ENCODE measurements at places on chromosomes 13 and 19. TPM values are rescaled to one million over a fixed set of nuclear protein-coding genes. Genes with fewer than 3 reads are reported as not detected.

PRODH2 gene
- not detected for total RNA-seq

CNFN gene
- not detected for total RNA-seq

TRPC4 gene
- not detected for total RNA-seq

KLK13 gene
- not detected for total RNA-seq

ITGBL1 gene
- total RNA-seq = not detected

CYP2A7 gene
- not detected for total RNA-seq

TMC4 gene
- 0.55 TPM for total RNA-seq

SLC44A2 gene
- total RNA-seq = 112 TPM

DNA sequence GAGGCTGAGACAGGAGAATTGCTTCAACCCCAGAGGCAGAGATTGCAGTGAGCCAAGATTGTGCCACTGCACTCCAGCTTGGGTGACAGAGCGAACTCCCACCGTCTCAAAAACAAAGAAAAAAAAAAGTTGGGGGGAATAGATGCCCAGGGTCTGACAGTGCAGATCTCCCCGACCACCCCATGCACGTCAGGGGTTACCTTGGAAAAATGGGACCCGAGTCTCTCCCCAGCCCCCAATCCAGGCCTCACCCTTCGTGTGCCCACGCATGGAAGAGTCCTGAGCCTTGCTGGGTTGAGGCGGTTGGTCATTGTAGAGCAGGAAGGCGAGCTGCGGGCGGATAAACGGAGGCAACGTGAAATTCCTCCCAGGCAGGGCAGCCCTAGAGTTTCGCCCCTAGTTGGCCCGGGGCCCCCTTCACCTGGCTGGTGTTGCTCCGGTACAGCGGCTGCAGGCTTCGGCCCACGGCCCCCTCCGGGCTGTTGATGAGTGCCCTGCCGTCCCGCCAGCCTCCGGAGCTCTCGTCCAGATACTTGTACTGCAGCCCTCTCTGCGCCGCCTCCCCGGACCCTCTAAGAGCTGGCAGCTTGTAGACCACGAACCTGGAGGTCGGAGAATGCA is 588 bp downstream of the DNASE2 start:
- H3K4me3 ChIP-seq = peak overlapping the region; percentile 81
- DNase-seq = peak; percentile 33
- peak overlapping the region; percentile 87 for H3K27ac ChIP-seq
- no peaks in the 10 kb centered on the region for H3K27me3 ChIP-seq

GRCh38 chr13:89082623-89083022 is 1411.5 kb downstream of the SLITRK5 start:
- no peak overlapping the region for H3K4me3 ChIP-seq
- H3K4me1 ChIP-seq = no peaks in the 10 kb centered on the region
- H3K36me3 ChIP-seq = no peaks in the 10 kb centered on the region

- peak overlapping the region; percentile 98 for H3K4me3 ChIP-seq
- H3K4me1 ChIP-seq = peaks cover 18% of the 10 kb centered on the region
- no peak for DNase-seq
- peaks cover 16% of the 10 kb centered on the region for H3K36me3 ChIP-seq
- H3K27ac ChIP-seq = peak overlapping the region; percentile 98
- H3K27me3 ChIP-seq = no peaks in the 10 kb centered on the region
Measured at GRCh38 chr19:40444825-40445312, 734 bp upstream of the SERTAD3 start.

- peak; percentile 51 for DNase-seq
- H3K4me1 ChIP-seq = peaks cover 16% of the 10 kb centered on the region
- H3K27ac ChIP-seq = peak overlapping the region; percentile 28
- peaks cover 15% of the 10 kb centered on the region for H3K27me3 ChIP-seq
Measured at GRCh38 chr13:47109028-47109427, 212.2 kb upstream of the HTR2A start.

DNA sequence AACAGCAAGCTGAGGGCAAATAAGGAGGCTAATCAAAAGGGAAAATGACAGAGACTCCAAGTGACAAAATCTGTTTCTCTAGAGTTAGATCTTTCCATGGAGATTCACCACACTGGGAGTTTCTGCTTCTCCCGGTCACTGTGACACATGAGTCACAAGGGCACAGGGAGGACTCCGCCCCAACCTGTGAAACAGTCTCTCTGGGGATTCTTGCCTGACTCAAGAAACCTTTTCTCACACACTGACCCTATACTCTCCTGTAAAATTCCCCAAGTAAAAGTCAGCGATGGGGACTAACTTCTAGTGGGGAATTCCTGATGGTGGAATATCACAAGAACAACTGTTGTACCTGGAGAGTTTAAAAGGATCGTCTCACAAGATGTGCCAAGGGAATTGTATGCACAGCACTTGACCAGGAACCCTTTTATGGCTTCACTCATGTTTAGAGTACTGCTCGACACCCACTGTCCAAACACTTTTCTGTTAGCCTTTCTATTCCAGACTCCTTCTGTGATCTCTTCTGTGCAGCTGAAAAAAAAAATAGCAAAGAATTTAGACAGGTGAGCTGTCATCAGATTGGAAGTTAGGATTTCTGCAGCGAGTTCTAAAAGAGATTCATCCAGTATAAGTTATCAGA is 46.8 kb upstream of the URAD start:
- no peak overlapping the region for H3K27ac ChIP-seq
- peaks cover 12% of the 10 kb centered on the region for H3K4me1 ChIP-seq
- H3K4me3 ChIP-seq = no peak overlapping the region

DNA sequence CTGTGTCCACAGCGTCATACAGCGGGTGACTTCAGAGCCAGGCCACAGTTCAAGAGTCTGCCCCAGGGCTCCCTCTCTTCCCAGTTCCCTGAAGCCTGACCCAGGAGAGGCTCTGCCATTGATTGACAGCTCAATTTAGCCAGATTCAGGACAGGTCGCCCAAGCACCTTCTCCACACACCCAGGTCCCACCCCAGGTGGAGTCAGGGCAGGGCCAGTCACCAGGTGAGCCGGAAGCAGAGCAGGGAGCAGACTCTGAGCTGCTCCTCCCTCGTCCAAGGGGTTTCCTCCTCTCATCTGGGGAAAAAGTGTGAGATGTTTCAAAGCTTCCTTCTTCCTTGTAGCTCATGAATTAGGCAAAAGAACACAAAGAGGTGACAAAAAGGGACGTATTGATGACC is 5.6 kb downstream of the CEACAM7 start:
- no peaks in the 10 kb centered on the region for H3K4me1 ChIP-seq
- H3K27ac ChIP-seq = no peak overlapping the region
- no peaks in the 10 kb centered on the region for H3K36me3 ChIP-seq
- DNase-seq = no peak

DNA sequence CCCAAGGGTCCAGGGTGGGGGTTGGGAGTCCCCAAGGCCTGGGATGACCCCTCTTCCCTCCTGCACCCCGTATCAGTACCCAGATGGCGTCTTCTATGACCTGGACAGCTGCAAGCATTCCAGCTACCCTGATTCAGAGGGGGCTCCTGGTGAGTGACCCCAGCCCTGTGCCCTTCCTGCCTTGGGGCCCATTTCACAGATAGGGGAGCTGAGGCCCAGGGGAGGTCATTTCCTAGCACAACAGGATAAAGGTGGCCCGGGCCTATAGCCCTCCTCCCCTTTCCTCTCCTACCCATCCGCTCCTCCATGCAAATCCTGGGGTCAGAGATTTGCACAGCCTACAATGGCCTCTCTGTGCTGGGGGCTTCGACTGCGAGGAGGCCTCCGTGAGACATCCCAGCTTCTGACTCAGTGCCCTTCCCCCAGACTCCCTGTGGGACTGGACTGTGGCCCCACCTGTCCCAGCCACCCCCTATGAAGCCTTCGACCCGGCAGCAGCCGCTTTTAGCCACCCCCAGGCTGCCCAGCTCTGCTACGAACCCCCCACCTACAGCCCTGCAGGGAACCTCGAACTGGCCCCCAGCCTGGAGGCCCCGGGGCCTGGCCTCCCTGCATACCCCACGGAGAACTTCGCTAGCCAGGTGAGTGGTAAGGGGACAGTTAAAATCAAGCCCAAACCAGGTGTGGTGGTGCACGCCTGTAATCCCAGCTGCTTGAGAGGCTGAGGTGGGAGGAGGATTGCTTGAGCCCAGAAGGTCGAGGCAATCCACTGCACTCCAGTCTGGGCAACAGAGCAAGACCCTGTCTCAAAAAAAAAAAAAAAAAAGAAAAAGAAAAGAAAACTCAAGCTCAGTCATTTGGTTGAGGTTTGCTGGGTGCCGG is 3.9 kb downstream of the SPIB start:
- no peak for DNase-seq
- H3K27ac ChIP-seq = no peak overlapping the region
- H3K4me3 ChIP-seq = no peak overlapping the region
- H3K4me1 ChIP-seq = peaks cover 15% of the 10 kb centered on the region

DNA sequence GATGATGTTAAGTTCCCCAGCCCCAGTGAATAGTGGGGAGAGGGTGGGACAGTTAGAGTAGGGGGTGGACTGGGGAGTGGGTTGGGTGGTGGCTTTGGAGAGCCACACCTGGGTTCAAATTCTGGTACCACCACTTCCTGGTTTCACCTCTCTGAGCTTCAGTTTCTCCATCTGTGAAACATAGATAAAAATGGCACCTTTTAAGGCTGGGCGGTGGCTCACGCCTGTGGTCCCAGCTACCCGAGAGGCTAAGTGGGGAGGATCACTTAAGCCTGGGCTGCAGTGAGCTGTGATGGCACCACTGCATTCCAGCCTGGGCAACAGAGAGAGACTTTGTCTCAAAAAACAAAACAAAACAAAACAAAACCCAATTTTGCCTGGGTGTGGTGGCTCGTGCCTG is 5.9 kb downstream of the VAV1 start:
- H3K36me3 ChIP-seq = peaks cover 48% of the 10 kb centered on the region
- H3K4me3 ChIP-seq = peak overlapping the region; percentile 22
- peaks cover 52% of the 10 kb centered on the region for H3K4me1 ChIP-seq
- DNase-seq = no peak

DNA sequence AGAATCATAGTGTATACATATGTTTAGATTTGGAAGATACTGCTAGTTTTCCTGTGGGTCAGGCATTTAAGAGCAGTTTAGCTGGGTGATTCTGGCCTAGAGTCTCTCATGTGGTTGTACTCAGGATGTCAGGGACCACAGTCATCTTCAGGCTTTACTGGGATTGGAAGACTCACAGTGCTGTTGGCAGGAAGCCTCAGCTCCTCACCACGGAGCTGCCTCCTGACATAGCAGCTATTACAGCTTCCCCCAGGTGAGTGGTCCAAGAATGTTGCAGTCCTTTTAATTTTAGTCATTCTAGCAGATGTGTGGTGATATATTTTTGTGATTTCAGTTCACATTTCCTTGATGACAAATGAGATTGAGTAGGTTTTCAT is 16.9 kb upstream of the GPR18 start:
- H3K4me3 ChIP-seq = peak overlapping the region; percentile 13
- H3K27me3 ChIP-seq = no peaks in the 10 kb centered on the region
- H3K36me3 ChIP-seq = peaks cover 79% of the 10 kb centered on the region
- peak overlapping the region; percentile 80 for H3K27ac ChIP-seq
- DNase-seq = peak; percentile 69

GRCh38 chr13:98875146-98875729 is 102.6 kb downstream of the DOCK9 start:
- peaks cover 73% of the 10 kb centered on the region for H3K36me3 ChIP-seq
- no peak overlapping the region for H3K4me3 ChIP-seq
- DNase-seq = no peak

DNA sequence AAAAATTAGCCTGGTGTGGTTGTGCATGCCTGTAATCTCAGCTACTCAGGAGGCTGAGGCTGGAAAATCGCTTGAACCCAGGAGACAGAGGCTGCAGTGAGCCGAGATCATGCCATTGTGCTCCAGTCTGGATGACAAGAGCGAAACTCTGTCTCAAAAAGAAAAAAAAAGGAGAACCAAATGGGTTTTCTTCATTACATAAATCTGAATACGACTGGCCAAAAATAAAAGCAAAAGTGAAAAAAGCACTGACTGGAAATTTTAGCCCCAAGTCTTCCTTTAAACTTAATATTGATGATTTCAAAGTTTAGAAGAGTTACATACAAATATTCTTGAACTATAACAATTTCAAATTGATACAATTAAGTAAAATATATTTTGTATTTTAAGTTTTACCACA is 249.5 kb upstream of the STARD13 start:
- no peaks in the 10 kb centered on the region for H3K4me1 ChIP-seq
- H3K27ac ChIP-seq = no peak overlapping the region
- no peak for DNase-seq
- H3K36me3 ChIP-seq = no peaks in the 10 kb centered on the region
- no peaks in the 10 kb centered on the region for H3K27me3 ChIP-seq
- H3K4me3 ChIP-seq = no peak overlapping the region

- no peaks in the 10 kb centered on the region for H3K27me3 ChIP-seq
- H3K4me1 ChIP-seq = no peaks in the 10 kb centered on the region
- DNase-seq = no peak
- no peak overlapping the region for H3K4me3 ChIP-seq
Measured at GRCh38 chr13:55359067-55359466, 1781.7 kb upstream of the PRR20A start.

DNA sequence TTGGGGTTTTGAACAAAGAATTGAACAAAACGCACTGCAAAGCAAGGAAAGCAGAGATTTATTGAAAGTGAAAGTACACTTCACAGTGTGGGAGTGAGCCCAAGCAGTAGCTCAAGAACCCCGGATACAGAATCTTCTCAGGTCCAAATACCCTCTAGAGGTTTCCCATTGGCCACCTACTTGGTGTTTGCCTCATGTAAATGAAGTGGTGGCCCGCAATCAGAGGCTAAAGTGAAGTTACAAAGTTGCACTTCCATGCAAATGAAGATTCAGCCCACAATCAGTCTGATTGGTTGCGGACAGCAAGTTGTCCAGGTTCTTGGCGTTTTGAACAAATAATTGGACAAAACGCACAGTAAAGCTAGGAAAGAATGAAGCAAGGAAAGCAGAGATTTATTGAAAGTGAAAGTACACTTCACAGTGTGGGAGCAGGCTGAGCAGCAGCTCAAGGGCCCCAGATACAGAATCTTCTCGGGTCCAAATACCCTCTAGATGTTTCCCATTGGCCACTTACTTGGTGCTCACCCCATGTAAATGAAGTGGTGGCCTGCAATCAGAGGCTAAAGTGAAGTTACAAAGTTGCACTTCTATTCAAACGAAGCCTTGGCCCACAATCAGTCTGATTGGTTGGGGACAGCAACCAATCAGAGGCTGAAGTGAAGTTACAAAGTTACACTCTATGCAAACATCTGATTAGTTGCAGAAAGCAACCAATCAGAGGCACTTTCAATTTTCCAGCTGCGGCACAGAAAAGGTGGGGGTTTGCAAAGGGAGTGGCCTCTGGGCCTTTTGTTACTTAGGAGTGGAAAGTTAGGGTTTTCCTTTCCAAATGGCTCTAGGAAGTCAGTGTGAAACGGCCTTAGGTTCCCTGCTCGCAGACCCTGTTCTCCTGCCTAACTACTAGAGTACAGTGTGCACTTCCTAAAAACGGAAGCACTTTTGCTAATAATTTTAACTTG is 4.8 kb upstream of the TM9SF2 start:
- DNase-seq = peak; percentile 91
- peak overlapping the region; percentile 98 for H3K27ac ChIP-seq
- H3K4me1 ChIP-seq = peaks cover 61% of the 10 kb centered on the region
- peak overlapping the region; percentile 91 for H3K4me3 ChIP-seq
- H3K36me3 ChIP-seq = peaks cover 20% of the 10 kb centered on the region
- no peaks in the 10 kb centered on the region for H3K27me3 ChIP-seq

Data from activated CD8-positive, alpha-beta T cell treated with anti-CD3 and anti-CD28 coated beads, Interleukin-2, amount 10 ng/mL, durations not matched to agents 7 days and 5 days (primary cell).